ENCODE measurements at places on chromosomes 1 and 21. TPM values are rescaled to one million over a fixed set of nuclear protein-coding genes. Genes with fewer than 3 reads are reported as not detected.

The LRRC3 gene
- 0.35 TPM for total RNA-seq

DNA sequence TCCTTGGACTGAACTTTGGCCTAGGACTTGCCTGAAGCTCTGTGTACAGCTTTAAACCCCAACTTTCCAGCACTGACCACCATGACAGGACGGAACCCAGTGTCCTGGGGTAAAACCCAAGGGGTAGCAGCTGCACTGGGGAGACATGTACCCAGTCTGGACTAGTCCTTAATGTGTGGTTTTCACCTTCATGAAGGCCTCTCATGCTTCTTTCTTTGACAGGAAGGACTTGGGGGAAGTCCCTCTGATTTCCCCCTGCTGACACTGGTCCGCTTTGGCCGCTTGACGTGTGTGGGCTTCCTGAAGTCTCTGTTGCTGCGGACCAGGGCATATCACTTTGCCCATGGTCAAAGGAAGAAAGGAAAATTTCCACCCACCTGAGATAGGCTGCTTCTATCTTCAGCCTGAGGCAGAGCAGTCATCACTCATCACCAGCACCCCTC lies 66.3 kb upstream of the PRDX6 start:
- DNase-seq: no peak

GRCh38 chr1:40736085-40736531 lies 44.6 kb downstream of the NFYC start:
- DNase-seq: no peak

The S100A2 gene
- 147 TPM for total RNA-seq

GRCh38 chr1:23803674-23804073 lies 3.1 kb upstream of the GALE start:
- DNase-seq: no peak

DNA sequence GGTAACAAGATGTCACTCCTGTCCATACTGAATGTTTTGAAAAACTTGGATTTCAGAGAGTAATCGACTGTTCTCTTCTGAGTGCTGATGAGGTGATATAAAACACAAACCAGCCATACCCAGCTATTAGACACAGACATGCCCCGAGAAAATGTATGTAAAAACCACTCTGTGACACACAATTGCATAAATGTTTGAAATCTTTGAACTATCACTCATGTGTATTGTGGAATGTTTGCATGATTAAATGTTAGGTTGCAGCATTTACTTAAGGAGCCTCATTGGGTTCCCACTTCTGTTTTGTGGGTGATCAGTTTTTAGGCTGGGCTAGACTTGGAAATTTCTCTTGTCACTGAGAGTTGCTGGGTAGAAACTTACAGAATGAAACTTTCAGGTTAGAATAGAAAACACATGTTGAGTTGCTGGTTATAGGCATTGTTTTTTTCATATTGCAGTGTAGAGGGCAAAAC lies 270.4 kb upstream of the B3GALT2 start:
- no peak for DNase-seq

The OR2L3 gene
- total RNA-seq: not detected

- DNase-seq: no peak
Measured at GRCh38 chr1:56799605-56800400, 19.4 kb downstream of the FYB2 start.

- DNase-seq: no peak
Measured at GRCh38 chr1:162635418-162635817, 3.2 kb downstream of the DDR2 start.

The CCDC17 gene
- 5.6 TPM for total RNA-seq

GRCh38 chr1:28560886-28561285 lies 8.0 kb downstream of the TRNAU1AP start:
- no peak for DNase-seq

The ADGRL4 gene
- not detected for total RNA-seq
